ENCODE measurements at places on chromosomes 11 and 22. TPM values are rescaled to one million over a fixed set of nuclear protein-coding genes. Genes with fewer than 3 reads are reported as not detected.

- DNase-seq, result no peak
Measured at GRCh38 chr11:66289548-66290329, 796 bp upstream of the YIF1A start.

DNA sequence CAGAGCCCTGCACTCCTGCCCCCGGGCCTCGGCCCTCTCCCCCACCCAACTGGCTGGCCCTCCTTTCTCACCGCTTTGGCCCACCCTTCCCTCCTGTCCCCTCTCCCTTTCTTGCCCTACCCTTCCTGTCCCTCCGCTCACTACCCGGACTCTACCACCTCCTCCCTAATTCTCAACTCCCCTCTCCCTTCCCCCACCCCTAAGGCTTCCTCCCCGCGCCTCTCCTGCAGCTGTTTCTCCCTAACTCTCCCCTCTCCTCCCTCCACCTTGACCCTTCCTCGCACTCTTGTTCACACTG lies 421 bp downstream of the SLC15A3 start:
- no peak for DNase-seq

GRCh38 chr11:46106530-46107407 lies 14.5 kb downstream of the PHF21A start:
- DNase-seq, result no peak

The B4GALNT4 gene
- 3.7 TPM for total RNA-seq

- DNase-seq, result no peak
Measured at GRCh38 chr11:655036-655726, 18.1 kb downstream of the DRD4 start.

The UPK2 gene
- not detected for total RNA-seq

The CD44 gene
- 613 TPM for total RNA-seq

DNA sequence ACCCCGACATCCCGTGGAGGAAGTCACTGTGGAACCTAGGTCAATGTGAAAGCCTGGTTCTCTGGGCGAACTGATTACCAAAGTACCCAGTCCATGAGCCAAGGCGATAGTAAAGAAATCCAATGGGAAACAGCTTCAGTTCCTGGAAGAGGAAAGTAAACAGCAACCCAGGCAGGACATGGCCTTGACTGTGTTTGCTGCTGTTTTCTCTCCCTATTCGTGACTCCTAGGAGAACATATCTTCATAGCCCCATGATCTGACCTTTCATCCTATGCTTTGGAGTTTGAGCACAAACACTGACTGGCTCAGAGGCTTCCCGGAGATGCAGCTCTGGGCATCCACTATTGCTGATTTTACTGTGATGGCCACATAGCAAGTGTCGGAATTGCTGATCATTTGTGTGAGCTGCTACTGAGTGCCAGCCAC lies 45.1 kb downstream of the LRFN4 start:
- DNase-seq, result no peak

The MOGAT2 gene
- total RNA-seq, result not detected

The SLC6A5 gene
- not detected for total RNA-seq

DNA sequence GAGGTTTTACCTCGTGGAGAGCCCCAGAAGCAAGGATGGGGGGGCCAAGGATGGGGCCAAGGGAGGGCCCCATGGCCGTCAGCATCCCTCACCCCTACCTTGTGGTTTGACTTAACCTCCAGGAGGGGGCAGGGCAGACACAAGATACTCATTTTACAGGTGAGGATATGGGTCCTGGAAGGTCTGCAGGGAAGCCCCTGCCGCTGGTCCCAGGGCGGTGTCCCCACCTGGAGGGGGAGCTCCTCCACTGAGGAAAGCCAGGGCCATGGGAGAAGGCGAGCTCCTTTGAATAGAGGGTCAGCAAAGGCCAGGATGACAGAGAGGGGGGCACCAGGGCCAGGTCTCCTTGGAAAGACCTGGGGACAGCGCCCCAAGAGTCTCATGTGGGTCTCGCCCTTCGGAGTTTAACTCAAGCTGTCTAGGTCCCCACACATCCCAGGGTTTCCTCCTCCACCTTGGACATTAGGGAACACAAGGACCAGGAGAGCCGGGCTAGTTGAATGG lies 5.9 kb upstream of the ADORA2A start:
- DNase-seq, result no peak

GRCh38 chr11:17479284-17480214 lies 2.9 kb upstream of the ABCC8 start:
- no peak for DNase-seq

DNA sequence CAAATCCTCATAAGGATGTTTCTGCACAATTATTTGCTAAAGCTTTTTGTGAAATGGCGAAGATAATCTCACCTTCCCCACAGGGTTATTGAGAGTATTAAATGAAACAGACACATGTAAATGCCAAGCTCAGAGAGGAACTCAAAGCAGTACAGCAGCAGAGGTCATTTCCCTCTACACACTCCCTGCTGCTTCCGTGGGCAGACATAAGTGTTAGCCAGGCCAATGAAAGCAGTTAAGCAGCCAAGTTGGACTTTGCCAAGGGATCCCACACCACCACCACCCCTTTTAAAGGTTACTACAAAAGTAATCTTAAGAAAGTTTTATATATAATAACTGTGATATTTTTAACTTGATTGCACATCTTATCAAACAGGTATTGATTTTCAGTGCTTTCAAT lies 4.0 kb upstream of the FAM111A start:
- DNase-seq, result no peak

DNA sequence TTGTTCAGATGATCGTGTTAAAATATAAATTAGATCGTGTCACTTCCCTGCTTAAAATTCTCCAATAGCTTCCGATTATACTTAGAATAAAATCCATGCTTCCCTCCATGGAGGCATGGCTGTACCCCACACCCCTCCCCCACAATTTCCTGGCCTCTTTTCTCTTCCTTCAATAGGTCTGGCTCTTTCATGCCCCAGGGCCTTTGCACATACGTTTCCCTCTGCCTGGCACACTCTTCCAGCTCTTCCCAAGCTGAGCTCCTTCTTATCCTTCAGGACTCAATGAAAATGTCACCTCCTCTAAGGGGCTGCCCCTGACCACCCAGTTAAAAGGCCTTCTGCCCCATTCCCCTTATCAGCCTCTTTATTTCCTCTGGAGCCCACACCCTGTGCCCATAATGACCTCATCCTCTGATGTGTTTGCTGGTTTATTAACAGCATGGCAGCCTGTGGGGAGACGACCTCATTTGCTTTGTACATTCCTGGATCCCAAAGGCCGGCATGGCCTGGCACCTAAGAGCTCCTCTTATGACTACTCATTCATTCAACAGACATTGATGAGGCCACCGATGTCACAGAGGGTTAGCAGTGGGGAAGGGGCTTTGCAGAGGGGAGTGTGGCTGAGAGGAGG lies 9.0 kb upstream of the FLRT1 start:
- DNase-seq, result no peak

GRCh38 chr22:39396797-39397195 lies 2.8 kb upstream of the TAB1 start:
- no peak for DNase-seq

DNA sequence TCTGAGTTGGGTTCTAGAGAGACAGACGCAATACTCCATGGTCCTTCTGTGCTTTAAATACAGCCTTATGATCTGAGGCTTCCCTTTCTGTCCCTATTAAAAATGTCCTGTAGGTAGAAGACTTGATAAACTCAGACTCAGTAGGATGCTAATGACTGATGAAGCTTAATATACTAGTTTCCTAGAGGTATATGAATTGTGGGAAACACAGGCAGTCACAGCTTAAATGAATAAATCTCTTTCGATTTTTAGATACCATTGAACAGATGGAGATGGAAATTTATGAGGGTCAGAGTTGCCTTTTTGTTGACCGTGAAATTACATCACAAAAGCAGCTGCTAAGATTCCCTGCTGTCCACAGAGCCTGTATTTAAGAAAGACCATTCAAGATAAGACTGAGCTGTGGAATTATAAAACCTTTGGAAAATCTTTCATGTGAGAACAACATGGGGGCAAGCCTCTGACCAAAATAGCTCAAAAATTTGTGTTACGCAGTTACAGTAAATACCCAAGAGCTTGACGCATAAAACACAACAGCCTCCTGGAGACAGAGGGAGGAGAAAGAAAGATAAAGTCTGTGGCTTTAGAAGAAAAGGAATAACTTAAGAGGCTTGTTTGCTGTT lies 172.3 kb downstream of the AASDHPPT start:
- DNase-seq, result no peak
